Activated CD4-positive, alpha-beta T cell treated with anti-CD3 and anti-CD28 coated beads, Interleukin-2, Interleukin-6, amounts not matched to agents 100 ng/mL and 50 ng/mL, durations not matched to agents 16 hours and 8 hours (primary cell): ENCODE measurements at places on chromosomes 5 and 9.

GRCh38 chr5:175032741-175033151, 308.4 kb downstream of the MSX2 start:
- DNase-seq = no peak

DNA sequence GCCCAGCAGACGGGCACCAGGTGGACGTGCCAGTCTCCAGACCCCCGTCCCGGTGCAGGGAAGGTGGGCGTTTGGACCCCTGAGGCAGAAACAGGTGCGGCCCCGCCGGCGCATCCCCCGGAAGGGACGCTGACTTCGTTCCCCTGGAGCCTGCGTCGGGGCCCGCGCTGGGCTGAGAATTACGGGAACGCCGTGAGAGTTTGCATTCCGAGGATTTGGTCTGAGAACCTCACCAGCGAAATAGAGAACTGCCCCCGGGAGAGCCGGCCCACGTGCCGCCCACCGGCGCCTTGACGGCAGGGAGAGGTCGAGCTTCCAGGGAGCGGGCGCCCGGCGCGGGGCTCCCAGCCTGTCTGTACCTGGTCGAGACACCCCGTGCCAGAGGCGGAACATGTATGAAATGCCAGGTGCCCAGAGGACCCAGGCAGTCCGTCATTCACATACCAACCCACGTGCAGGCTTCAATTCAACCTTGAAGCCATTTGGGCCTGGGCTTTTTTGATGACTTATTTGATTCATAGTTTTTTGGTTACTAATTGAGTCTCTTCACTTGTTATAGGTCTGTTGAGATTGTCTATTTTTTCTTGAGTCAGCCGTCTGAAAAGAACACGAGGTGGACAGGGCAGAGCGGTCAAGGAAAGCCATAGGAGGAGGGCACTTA, 877 bp upstream of the CAMSAP1 start:
- DNase-seq = no peak

DNA sequence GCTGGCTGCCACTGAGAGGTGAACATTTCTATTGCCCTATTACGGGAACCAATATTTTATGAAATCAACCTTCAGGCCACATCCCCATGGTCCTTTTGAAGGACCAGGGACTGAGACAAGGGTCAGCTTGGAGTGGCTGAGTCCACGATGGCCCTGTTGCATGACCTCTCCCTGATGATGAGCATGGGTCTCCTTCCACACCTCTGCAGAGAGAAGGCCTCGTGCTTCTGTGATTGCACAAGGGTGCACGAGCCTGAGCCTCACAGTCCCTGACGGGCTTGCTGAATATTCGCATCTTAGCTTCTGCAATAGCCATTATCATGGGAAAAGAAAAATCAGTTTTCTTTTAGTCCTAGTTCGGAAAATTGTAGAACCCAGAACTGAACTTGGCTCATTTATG, 255.0 kb upstream of the IRX2 start:
- no peak for DNase-seq

DNA sequence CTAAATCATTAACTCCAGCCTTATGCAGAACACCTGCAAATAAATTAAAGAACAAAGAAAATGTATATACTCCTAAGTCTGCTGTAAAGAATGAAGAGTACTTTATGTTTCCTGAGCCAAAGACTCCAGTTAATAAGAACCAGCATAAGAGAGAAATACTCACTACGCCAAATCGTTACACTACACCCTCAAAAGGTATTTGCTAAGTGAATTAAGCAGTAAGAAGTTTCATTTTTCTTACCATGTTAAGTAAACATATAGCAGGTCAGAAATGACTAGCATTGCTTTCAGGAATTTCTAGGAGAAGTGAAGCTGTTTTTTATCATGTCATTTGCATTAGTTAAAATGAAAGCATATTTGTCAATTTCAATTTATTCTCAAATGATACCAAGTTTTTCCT, 92.7 kb downstream of the MELK start:
- DNase-seq = no peak

GRCh38 chr9:30718483-30718882, 1666.0 kb upstream of the ACO1 start:
- no peak for DNase-seq

- DNase-seq = no peak
These were observed 9.1 kb downstream of the OR2V1 start for GRCh38 chr5:181121675-181122561.

DNA sequence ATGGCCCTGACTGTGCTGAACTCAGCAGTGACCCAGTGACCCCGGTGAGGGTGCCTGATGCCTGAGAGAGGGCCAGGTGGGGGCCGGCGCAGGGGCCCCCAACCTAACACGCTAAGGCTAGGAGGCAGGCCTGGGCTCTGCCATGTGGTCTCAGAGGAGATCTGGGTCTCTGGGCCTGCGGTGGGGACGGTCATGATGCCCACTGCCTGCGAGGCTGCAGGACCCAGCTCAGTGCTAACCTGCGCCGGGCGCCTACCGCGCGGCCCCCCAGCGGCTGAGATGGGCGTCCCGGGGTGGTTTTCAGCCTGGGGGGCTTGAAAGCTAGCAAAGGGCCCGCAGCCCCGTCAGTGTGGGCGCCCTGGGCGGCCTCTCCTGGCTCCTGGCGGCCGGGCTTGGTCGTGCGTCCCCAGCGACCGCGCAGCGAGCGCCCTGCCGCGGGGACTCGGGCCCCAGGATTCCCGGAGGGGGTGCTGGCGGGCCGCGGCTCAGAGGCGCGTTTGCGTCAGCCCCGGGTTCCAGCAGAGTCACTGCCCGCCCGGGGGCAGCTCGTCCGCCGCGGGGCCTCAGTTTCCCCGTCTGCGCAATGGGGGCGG, 2.5 kb downstream of the EGFL7 start:
- peak; percentile 21 for DNase-seq

DNA sequence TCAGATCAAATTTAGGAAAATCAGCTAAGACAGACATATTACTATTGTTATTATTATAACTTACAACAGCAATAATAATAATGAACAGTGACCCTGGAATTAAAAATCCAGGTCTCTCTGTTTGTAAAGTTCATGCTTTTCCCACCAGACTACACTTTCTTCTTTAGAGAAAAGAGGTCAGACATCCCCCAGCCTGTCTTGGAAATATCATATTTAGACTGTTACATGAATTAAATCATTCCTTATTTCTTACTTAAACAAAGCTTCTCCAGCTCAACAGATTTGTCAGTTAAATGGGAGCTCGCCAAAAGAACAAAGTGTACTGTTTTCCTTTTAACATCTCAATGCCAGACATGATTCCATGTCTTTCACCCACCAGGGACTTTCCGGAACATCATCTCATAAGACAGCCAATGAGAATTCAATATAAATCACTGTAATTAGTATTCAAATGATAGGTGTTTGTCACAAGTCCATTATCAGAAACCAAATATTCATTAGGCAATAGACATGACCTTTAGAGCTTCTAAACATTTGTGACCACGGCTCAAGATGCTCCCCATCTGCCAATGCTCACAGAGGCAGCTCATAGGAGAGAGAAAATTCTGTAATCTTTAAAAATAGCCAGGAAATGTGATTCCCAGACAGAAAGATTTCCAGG, 351.9 kb downstream of the ENC1 start:
- no peak for DNase-seq

DNA sequence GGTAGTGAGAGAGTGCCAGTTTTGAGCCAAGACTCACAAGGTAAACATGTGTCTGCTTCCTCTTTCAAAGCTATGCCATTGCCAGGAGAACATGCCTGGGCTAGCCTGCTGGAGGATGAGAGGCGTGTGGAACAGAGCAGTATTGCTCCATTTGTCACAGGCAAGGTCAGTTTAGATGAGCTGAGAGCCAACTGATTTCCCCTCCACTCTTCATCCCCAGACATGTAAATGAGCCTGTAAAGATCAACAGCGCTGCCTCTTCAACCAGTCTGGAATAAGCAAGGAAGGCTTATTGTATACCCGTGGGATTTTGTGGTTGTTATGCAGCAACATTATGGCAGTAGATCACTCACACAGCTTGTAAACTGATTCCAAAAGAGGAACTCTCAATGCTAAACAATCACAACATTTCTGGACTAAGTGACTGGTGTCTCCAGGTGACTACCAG, 8.2 kb upstream of the GDNF start:
- no peak for DNase-seq

GRCh38 chr5:166602271-166602670, 1689.2 kb upstream of the WWC1 start:
- no peak for DNase-seq

GRCh38 chr5:58462623-58463230, 2.8 kb upstream of the PLK2 start:
- peak; percentile 49 for DNase-seq

DNA sequence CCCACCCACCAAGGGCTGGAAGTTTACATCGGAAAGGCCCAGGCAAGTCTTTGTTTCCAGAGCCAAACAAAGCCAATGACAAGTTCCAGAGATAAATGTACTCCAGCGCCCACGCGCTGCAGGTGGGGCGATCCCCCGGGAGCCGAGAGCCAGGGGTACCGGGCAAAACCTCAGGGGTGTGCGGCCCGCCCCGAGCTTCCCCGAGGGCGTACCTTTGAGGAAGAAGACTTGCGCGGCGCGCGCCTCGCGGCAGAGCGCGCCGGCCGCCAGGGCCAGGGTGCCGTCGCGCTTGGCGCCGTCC, 671 bp downstream of the DUSP1 start:
- no peak for DNase-seq

DNA sequence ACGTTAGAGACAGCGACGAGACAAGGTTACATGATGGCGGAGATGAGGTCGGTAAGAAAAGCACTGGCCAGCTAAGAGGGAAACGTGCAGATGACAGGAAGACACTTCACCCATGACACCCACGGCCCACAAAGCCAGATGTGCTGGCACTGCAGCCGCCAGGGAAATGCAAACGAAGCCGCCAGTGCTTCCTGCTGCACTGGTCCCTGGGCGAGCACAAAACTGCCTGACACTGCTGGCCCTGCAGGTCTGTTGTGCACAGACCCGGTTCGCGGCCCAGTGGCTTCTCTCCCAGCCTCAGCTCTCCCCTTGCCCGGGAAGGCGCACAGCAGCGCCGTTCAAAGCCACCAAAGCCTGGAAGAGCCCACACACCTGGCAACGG, 20.3 kb downstream of the QSOX2 start:
- no peak for DNase-seq

DNA sequence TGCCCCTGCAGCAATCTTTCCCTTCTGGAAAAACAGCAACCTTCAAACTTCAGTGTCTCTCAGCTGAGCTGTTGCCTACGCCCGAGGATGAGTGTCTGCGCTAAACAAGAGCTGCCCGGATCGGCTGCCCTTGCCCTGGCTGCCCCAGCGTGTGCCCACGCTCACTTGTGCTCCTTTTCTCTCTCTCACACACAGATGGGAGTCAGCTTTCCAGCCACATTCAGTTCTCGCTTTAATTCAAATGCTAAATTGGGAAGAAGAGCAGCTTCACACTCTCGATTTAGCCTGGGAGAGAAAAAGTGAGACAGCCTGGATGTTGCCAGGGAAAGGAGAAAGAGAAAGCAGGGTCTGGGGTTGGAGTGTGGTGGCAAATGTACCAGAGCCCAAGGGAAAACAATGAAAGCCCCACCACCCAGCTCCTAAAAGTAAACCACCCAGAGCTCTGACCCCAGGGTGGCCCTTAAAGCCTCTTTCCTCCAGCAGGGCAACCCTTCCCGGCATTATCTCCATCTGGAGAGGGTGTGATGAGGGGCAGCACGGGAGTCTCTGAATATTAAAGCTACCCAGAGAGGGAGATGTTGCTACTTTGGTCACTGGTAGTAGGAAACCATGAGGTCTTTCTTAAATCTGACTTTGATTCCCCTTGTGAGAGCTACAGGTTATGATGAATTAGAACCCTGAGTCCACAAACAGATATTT, 9.9 kb upstream of the EGR1 start:
- DNase-seq = no peak

DNA sequence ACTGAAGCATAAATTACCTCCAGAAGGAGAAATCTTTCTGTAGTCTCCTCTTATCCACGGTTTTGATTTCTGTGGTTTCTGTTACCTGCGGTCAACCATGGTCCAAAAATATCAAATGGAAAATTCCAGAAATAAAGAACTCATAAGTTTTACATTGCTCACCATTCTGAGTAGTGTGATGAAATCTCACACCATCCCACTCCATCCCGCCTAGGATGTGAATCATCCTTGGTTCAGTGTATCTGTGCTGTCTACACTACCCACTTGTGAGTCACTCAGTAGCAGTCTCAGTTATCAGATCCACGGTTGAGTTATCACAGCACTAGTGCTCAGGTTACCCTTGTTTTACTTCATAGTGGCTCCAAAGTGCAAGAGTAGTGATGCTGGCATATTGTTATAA, 371.2 kb downstream of the NFIB start:
- peak; percentile 11 for DNase-seq

- DNase-seq = peak; percentile 89
These were observed 53.7 kb upstream of the PTPDC1 start for GRCh38 chr9:94030318-94031179.

DNA sequence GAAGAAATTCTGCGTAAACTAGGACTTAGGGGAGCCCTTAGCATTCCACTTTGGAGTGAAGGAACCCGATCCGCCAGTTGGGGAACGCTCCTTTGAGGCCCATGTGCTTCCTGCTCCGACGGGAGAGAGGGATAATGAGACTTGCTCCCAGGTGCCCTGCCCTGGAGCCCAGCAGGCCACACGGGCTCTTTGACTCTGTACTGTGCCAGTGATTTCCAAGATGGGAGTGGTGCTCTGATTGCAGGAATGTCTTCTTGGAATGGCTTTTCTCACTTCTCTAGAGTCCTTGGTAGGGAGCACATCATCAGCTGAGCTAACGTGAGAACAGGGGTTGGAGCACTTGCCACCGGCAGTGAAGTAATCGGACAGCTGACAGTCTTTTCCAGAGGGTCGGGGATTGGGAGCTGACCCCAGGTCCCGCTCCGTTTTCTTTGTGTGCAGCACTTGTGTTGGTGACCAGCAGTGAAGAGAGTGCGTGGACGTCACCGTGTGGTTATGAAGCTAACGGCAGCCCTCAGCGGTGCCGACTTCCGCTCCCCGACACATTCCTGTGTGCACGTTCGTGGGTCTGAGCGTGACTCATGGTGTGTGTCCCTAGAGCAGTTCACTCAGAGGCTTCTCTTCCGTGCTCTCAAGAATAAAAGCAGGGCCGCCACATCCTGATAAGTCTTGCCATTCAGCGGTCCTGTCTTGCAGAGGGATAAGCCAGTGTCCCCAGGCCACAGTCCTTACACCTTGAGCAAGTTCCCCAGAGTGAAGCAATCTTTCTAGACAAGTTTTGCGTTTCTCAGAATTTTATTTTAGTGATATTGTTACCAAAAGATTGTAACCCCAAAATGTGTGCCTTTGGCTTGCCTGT, 25.6 kb downstream of the ABL1 start:
- DNase-seq = no peak

DNA sequence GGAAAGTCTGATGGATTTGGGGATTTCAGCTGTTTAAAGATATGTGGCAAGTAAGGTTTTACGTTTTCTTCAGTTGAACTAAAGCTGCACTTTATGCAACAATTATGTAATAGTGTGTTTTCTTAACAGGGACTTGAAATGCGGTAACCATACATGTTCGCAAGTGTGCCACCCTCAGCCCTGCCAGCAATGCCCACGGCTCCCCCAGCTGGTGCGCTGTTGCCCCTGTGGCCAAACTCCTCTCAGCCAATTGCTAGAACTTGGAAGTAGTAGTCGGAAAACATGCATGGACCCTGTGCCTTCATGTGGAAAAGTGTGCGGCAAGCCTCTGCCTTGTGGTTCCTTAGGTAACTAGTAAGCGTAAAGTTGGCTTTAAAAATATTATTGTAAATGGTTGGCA, 28.5 kb downstream of the NFX1 start:
- no peak for DNase-seq

- DNase-seq = no peak
These were observed 8.2 kb downstream of the PBX3 start for GRCh38 chr9:125755340-125755739.

GRCh38 chr5:137933491-137933911, 44.2 kb downstream of the PKD2L2 start:
- no peak for DNase-seq

- no peak for DNase-seq
These were observed 153.1 kb upstream of the OTULINL start for GRCh38 chr5:14428302-14429081.
